ENCODE measurements at places on chromosomes 6 and 20. TPM values are rescaled to one million over a fixed set of nuclear protein-coding genes. Genes with fewer than 3 reads are reported as not detected.
A peak's percentile ranks its signal among the peaks of the same experiment; 100 is the strongest.

- no peak for DNase-seq
These were observed 32.0 kb downstream of the ATXN1 start for GRCh38 chr6:16729183-16729691.

DNA sequence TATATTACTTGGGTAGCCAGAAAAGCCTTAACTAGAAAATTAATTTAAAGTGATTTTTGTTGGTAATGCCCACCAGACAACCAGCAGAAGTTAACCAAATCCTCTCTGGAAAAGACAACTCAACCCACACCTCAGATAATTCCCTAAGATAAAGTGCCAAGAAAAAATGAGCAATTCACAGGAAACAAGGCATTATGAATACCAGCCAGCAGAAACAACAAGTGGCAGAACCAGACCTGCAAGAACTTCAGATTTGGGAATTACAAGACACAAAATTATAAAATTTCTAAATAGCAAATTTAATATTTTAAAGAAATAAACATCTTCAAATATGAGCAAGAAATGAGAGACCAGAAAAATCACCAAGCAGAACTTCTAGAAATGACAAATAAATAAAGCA lies 80.0 kb upstream of the MRPS10 start:
- peak; percentile 33 for DNase-seq

GRCh38 chr20:49541733-49542513 lies 26.0 kb downstream of the PTGIS start:
- DNase-seq: peak; percentile 38

Gene CASS4
- not detected for total RNA-seq

Gene RARS2
- 28.0 TPM for total RNA-seq

DNA sequence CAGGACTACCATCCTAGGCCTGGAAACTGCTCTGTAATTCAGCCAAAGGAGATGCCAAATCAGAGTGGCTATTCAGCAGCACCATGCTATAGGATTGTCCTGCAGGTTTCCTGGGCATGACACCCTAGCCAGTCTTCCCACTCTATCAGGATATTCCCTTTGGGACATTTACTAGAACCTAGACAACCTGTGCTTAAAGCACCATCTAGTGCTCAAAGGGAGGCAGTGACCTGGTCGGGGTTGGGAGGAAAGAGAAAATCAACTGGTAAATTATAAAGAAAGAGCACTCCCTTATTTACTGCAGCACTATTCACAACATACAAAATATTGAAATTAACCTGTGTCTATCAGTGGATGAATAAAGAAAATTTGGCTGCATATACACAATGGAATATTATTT lies 67.2 kb upstream of the SMLR1 start:
- DNase-seq: peak; percentile 47

DNA sequence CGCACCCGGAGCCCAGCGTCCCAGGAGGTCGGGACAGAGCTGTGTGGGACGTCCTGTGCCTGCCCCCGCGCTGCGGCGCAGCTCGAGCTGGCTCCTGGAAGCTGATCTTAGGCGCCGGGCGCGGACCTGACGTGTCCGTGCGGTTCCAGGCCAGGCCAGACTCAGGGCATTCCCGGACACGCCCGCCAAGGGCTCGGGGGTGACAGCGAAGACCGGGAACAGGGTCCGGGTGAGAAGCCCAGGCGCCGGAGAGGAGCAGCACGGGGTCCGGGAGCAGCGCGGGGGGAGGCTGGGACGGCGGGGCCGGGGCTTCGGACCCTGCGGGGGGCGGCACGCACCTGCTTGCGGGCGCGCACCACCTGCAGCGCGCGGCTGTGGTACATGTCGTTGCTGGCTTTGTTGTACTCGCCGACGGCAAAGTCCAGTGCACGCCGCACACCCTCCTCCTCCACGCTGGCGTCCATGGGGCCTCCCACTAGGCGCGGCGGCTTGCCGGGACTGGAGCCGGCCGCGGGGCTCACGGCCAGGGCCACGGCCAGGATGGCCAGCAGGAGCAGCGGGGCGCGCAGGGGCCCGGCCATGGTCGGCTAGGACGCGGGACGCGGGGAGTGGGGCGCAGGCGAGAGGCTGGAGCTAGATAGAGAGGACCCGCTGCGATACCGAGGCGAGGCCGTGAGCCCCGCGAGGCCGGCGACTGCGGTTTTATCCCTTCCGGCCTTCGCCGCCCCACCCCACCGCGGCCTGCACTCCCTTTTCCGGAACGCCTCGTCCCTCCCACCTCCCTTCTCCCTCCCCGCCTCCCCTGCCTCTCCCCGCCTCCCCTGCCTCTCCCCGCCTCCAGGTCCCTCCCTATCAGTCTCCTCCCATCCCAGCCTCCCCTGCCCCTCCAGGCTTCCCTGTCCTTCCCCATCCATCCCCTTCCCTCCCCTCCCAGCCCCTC lies at the start of gene CST3:
CST3 (minus strand) TSS at position 674 of the 940 bp plus-strand sequence; CDS start at position 581, 93 bp downstream.
- DNase-seq: peak; percentile 82

GRCh38 chr6:100491952-100492670 lies 27.4 kb upstream of the SIM1 start:
- no peak for DNase-seq

DNA sequence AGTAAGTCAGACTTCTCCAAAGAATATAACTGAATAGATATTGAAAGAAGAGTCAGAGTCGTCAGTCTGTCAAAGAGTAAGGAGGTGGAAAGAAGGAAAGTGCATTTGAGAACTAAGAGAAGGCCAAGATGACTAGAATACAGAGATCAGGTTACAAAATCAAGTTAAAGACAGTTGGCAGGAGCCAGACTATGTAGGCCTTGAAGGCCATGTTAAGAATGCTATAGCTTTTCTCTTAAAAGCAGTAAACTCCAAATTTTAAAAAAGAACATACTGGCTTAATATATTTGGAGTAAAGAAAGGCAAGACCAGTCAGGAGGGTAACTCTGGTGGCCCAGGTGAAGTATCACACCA lies 68.8 kb downstream of the IBTK start:
- DNase-seq: no peak

DNA sequence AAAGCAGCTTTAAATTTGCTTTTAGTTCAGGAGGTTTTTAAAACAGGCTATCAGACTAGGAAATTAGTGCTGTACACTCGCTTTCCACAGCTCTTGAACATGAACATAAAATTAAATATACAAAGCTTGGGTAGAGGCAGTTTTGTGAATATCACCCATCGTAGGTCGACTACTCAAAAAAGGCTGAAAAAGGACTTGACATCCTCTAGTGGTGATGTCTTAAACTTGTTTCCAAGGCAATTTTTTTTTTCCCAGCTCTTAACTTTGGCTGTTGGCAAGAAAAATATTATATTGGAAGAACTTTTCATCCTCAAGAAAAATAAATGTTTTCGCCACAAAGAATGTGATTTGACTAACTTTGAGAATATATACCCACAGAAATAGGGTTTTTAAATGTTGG lies 2.9 kb downstream of the MAP7 start:
- peak; percentile 35 for DNase-seq

GRCh38 chr20:45008521-45009049 lies 42.3 kb downstream of the STK4 start:
- DNase-seq: no peak
